Activated naive CD8-positive, alpha-beta T cell treated with anti-CD3 and anti-CD28 coated beads for 36 hours (primary cell): ENCODE measurements at places on chromosomes 13 and 19.

GRCh38 chr13:107600971-107601370 lies 614.4 kb downstream of the LIG4 start:
- no peak for DNase-seq

DNA sequence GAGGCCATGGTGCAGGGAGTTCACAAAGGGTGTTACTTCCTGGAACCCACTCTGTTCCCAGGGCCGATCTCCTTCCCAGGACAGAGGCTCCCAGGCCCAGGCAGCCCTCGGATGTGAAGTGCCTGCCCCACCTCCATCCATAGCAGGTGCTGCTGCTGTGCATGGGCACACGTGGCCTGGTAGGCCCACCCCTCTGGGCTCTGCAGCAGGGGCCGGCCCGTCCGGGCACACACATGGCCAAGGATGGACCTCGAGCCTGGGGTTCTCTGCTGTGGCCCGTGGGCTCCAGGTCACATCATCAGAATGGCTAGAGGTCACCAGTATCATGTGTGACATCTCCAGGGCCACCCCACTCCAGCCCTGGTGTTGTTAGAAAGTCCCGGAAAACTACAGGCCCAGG lies 71.8 kb downstream of the GADD45B start:
- DNase-seq = no peak

- DNase-seq = no peak
Observed at GRCh38 chr19:1211494-1212234, 6.1 kb downstream of the STK11 start.

DNA sequence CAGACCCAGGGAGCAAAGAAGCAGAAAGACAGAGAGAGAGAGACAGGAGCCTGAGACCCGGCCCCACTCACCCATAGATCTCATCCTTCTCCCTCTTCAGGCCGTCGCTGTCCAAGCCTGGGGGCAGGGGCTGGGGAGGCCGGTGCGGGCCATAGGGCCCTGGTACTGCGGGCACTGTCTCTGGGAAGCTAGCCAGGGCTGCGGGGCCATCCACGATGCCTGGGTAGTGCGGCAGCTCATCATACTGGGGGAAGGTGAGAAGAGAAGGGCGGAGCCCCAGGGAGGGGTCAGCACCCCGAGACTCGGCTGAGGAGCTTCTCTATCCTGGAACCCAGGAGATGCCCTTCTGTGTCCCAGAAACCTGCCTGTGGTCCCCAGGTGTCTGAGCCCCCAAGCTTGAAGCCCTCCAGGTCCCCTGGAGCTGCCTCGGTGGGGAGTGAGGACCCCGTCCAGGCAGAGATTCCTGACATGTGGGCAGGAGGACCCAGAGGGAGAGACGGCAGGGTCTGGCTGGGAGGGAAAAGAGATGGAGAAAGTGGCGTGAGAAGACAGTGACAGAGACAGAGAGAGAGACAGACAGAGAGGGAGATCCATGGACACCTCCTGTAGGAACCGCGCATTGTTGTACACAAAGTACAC lies 2.1 kb downstream of the MEIS3 start:
- DNase-seq = no peak

GRCh38 chr13:64158908-64159307 lies 2743.3 kb upstream of the PCDH20 start:
- no peak for DNase-seq

GRCh38 chr13:44426461-44426860 lies 52.8 kb downstream of the SERP2 start:
- DNase-seq = no peak

DNA sequence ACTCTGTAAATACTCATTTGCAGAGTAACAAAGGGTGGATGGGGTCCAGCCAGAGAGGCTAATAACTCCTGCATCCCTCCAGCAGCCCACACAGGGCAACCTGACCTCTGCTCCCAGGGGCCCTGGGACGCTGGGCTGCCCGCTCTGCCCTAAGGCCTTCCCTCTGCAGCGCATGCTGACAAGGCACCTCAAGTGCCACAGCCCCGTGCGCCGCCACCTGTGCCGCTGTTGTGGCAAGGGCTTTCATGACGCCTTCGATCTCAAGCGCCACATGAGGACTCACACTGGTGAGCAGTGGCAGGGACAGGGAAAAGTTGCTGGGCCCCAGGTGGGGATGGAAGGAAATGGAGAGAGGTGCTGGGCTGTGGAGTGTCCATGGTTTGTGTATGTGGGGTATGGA lies 1.7 kb downstream of the OVOL3 start:
- no peak for DNase-seq

DNA sequence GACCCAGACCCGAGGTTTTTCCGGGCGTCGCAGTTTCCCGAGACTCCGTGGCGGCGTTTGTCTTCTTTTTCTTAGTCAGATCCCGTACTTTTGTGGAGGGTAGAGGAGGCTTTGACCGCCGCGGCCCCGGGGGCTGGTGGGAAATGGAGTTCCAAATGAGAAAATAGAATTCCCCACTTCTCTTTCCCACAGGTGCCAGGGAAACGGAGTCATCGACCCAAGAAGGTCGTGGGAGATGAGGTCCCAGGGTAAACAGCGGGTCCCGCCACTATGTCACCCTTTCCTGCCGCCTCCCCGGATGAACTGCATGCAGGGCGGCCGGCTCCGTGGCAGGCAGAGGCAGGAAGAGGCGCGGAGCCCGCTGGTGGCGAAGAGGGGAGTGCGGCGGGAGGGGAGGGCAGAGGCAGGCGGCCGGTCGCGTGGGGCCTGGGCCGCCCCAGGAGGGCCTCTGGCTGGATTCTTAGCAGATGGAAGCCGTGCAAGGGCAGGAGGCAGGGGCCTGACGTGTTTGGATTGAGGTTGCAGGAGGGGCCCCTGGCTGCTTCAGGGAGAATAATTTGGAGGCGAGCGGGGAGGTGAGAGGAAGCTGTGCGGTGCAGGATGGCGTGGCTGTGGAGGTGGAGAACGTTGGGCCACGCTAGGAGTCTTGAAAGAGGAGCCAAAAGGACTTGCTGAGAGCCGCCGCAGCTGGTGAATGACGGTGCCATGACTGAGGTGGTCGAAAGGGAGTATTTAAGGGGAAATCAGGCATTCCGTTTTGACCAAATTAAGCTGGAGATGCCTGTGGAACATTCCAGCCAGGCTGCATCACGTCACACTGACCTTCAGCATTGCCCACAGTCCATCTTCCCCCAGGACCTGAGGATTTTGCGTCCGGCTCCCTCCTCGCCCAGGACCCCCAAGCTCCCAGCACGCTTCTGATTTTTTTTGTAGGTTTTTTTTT lies 11.7 kb downstream of the CYTH2 start:
- peak; percentile 70 for DNase-seq

- no peak for DNase-seq
Observed at GRCh38 chr13:43245374-43245964, 222.1 kb downstream of the DNAJC15 start.

- DNase-seq = no peak
Observed at GRCh38 chr19:2982983-2983350, 5.6 kb downstream of the TLE6 start.

- no peak for DNase-seq
Observed at GRCh38 chr19:4694211-4694987, 24.3 kb upstream of the MYDGF start.
